HFFc6 (cell line): ENCODE measurements at places on chromosomes 6 and 20.

GRCh38 chr20:370151-370600, 10.4 kb upstream of the TRIB3 start:
- no peak for DNase-seq

DNA sequence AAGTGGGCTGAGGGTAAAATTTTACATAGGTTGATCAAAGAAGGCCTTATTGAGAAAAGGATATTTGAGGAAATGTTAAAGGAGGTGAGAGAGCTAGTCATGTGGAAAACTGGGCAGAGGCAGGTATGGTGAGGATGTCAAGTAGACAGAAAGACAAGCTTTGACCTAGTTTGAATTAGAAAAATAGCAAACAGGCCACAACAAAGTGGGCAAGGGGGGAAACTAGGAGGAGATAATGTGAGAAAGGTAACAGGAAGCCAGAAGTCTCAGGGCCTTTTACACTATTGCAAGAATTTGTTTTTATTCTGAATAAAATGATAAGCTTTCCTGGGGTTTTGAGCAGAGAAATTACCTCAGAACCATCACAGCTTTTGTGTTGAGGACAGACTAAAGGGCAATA, 115.7 kb downstream of the RWDD2A start:
- no peak for DNase-seq

GRCh38 chr20:32385541-32385940, 27.4 kb downstream of the ASXL1 start:
- DNase-seq = no peak

DNA sequence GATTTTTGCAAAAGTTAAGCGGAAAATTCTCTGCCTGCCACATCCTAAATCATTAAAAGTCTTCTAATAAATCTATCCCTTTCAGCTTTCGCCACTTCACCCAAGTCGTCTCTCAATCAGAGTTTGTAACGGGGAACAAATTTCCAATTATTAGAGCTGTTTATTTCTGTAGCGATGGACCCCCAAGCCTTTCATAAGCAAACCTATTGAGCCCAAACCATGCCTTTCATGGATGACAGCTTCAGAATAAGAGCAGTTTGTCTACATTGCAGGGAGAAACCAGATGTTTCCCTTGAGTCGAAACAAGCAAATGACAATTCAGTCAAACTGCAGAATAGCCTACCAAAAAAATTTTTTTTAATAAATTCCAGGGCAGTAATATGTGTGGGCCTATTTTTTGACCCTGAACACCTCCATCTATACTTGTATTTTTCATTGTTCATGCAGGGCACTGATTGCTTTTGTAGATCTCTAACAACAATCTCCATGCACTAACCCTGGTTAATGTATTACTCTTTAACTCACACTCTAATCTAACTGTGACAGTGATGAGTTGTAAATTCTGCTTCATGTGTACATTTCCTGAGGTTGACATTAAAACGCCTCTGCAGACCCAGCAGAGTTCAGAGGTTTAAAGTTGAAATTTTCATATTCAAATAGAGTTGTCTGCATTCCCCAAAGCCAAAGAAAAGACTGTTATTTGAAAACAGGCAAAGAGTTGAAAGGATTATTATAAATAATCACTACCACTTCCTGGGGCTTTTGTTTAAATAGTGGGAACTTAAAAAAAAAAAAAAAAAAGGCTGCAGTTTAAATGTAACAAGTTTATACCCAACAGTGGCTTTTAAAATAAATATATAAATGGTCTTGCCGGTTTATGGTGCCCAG, 64.5 kb downstream of the ATP9A start:
- DNase-seq = no peak

DNA sequence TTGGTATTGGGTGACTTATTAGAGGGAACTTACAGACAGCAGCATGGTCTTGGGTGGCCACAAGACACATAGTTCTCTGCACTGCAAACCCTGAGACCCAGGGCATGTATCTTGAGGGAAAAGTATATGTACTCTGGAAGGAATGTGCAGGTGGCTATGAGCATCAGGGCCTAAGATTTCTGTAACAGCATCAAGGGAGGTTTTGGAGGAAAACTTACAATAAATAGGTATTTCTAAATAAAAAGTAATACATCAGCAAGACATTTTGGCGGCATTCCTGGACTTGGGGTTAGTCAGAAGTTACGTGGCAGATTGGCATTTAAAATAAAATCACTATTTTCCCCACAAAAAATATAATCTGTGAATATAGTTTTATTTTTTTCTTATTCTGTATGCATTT, 8.0 kb upstream of the STX7 start:
- DNase-seq = no peak

- peak; percentile 82 for DNase-seq
Observed at GRCh38 chr6:20403070-20403765, 1.5 kb downstream of the E2F3 start.
